ENCODE measurements at places on chromosomes 6 and 20.

- DNase-seq: no peak
Observed at GRCh38 chr6:11731423-11731822, 47.2 kb downstream of the ADTRP start.

DNA sequence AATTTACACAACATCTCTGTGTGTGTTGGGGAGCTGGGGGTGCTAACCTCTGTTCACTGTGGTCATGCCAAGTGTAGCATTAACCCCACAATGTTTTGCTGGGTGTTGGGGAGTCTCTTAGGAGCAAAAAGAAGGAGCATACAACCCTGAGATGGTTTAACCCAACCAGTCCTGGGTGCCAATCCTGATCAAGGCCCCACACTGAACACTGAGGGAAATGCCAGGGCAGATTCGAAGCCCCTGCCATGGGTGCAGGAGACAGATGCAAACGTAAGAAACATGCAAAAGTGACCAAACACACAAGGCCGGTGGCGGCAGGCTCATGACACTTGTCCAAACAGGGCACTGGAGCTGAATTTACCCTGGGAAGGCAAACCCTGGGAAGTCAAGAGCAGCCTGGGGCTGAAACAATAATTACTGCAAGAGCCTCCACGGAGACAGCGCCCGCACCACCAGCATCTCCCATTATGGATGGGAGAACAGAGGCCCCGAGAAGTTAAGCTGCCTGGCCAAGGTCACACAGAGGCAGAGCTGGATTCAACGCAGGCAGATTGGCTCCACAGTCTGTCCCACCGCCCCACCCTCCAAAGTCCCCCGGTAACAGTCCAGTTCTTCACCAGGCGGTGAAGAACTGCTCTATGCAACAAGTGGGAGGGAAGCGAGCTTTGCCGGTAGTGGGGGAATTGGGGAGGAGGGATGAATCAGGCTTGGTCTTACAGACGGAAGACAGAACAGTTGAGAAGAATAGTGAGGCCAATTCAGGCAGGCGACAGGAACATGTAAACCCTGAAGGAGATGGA, 8.5 kb downstream of the ACSS1 start:
- DNase-seq: no peak

GRCh38 chr20:8549192-8549591, 417.1 kb downstream of the PLCB1 start:
- no peak for DNase-seq

- DNase-seq: no peak
Observed at GRCh38 chr6:16358531-16359138, 120.2 kb downstream of the GMPR start.

DNA sequence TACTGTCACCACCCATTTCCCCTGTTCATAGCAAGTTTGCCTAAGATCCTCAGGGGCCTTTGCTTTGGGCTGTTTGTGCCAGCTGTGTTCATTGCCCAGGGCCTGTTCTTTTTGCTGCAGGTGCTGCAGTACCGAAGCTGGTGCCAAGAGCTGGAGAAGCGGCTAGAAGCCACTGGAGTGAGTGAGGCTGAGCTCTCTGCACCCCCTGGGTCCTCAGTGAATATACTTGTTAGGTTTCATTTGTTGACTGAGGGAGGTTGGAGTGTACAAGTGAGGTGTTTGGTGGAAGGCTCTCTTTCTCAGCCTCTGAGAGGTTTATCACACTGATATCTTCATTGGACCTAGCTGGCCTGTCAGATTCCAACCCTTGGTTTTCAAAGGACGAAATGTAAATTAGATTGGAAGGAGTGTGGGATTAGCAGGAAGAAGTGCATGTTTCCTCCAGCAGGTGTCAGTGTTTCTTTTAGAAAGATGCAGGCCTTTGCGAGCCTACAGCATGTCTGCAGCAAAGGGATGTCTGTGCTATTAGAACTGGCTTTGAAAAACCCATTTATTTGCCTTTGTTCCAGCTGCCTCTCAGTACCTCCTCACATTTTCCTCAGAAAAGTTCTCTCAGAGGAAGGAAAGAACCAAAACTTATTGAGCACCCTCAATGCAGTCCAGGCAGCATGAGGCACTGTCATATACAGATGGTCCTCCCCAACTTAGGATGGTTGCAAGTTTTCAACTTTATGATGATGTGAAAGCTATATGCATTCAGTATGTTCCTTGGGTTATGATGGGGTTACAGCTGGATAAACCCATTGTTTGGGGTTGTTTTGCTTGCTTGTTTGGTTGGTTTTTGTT, 8.3 kb downstream of the CEP250 start:
- peak; percentile 15 for DNase-seq

- DNase-seq: no peak
Observed at GRCh38 chr20:2655331-2656116, 3.1 kb downstream of the NOP56 start.

DNA sequence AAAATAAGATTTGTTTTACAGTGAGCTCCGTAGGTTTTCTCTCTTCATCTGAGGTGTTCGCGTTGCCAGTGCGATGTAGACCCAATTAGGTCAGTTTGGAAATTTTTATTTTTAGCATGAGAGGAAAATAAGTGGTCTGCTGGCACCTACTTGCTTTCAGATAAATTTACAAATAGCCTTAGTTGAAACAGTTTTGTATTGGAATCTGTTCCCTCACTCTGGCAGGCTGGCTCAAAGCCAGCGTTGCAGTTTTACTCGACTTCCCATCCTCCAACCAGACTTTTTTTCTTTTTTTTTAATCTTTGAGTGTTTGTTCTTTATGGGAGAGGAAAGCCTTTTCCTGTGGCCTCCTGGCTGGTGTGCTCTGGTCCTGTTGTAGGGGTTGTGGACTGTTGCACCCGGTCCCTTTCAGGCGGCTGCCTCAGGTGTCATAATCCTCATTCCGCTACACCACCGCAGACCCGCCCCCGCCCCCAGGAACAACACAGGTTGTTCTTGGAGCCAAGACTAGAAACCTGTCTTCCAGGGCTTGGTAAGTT, 46.7 kb downstream of the TIAM2 start:
- no peak for DNase-seq

DNA sequence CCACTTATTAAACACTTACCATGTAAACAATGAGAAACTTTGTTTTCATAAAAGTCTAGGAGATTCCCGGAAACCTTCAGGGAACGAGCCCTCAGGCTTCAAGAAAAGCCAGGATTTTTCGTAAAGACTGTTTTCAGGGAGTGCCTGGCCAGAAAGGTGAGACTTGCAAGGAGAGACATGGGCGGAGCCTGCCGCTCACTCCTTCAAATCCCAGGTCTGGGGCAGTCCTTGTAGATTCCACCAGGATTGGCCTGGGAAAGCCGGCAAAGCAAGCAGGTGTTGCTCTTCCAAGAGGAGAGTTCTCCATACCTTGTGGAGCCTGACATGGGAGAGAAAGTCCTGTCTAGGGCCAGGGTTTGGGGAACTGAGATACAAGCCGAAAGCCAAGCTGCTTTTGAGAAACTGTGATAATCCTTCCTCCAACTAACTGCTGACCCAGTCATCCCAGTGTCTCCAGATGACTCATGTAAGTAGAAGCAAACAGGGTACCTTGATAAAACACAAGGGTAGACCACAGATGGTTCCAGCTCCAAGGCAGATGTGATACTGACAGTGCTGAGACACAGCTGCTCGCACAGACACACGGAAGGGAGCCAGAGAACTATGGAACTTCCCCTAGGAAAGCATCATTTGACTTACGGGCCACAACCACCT, 69.4 kb upstream of the NAA20 start:
- DNase-seq: no peak

GRCh38 chr20:7984192-7984591, 35.4 kb downstream of the TMX4 start:
- DNase-seq: no peak

- DNase-seq: no peak
Observed at GRCh38 chr6:158939255-158940159, 60.5 kb downstream of the RSPH3 start.

DNA sequence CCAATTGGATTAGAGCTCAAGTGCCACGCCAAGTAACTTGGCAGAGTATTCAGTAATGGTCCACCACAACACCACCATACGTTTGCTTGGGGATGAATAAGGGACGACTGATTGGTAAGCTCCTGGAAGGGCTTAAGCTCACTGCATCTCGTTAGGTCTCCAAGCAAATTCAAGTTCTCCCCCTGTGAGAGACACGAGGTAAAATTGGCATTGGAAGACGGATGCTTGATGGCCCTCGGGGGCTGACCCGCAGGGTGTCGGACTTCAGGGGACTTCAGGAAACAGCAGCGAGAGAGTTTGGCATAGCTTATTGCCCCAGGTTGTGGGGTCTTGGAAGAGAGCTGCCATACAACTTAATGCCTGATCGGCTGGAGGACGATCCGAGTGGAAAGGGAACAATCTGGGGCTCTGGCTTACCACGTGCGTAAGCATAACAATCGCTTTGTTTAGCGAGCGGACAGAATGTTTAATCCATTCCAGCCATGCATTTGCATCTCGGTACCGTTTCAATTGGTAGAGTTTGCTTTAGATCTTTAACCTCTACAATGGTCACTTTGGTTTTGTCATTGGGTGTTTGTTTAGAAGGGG, 4.8 kb upstream of the ZNFX1 start:
- DNase-seq: no peak

DNA sequence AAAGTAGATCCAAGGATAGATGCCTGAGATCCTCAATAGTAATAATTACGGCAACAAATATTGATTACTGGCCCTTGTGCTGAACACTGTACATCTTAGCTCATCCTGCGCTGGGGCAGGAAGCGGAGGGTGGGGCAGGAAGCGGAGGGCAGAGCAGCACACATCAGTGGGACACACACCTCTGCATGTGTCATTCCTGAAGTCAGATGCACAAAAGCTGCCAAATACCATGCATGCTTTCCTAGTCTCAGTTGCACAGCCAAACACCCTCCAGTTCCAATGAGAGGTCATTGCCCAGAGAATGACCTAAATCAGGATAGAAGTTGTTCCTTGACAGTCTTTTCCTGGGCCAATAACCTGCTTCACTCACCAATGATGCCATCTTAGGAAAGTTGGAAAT, 74.4 kb upstream of the FOXC1 start:
- DNase-seq: no peak

- no peak for DNase-seq
Observed at GRCh38 chr6:89356642-89357170, 4.2 kb upstream of the UBE2J1 start.

DNA sequence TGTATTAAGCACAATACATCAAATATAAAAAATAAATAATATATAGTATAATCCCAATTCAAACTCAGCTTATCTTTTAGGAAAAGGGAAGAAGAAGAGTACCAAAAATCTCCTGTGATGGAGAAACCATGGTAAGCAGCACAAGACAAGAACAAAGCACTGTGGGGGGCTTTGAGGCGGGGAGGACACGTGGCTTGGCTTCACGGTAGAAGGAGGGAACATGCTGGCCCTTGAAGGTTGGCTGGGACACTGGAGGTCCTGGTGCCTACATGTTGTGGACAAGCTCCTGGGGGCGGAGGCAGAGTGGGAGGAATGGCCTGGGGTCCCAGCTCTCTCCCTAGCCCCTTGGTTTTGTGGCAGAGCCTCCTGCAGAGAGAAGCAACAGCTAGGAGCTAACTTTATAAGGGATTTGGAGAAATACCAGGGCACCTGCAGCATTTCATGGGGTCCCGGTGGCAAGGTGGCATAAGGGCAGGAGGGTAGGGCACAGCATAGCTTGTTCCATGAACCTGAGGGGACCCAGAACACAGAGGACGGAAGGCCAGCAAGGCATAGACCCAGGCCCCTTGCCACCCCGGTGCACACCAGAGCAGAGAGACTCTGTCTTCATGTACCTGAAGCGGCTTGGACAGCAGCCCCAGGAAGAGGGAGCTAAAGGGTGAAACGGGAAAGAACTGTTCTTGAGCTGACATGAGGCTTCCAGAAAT, 72.0 kb downstream of the LY86 start:
- DNase-seq: no peak

GRCh38 chr6:150169181-150169580, 26.3 kb downstream of the PPP1R14C start:
- no peak for DNase-seq

DNA sequence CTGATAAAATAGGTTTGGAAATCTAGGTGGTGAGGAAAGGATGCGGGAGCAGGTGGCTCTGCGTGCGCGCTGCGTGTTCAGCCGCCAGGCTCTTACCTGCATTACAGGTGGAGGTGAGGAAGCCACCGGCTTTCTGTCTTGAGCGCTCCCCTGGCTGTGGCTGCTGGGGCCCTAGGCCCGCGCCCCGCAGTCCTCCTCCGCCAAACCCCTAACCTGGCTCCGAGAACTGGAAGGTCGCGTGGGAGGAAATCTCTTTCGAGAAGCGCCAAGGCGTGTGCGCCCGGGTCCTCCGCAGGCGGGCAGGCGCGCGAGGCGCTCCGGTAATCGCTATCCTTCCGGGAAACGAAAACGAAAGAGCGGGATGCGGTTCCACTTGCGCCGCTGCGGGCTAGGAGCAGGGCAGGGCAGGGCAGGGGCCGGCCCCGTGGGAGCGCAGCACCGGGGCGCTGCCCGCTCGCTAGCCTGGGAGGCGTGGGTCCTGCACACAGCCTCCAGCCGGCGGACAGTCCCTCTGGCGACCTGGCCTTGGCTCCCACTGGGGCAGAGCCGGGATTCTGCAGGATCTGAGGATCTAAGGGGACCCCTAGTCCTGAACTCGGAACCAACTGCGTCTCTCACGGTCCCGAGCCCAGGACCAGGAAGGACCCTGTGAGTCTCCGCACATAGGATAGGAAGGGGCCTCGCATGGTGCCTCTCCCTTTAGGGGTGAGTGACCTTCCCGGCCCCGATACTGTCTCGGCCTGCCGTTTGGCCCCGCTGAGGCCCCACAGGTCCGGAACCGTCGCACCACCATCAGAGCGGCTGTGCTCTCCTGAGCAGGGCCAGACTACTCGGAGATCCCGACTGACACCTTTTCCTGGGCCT, at the start of gene ETV7:
TSS of gene ETV7 (minus strand) at position 230 of the 864 bp plus-strand sequence. CDS start at position 102, 128 bp downstream.
- DNase-seq: peak; percentile 9
